ENCODE measurements at places on chromosomes 6 and 20.

GRCh38 chr20:37516811-37517750, 4.0 kb upstream of the NNAT start:
- DNase-seq = no peak

- peak; percentile 16 for DNase-seq
Measured at GRCh38 chr20:38303908-38304379, at the start of gene BPI. Gene BPI, plus strand, starts transcription at chr20:38304156. Its CDS starts 68 bp downstream, at chr20:38304224.

GRCh38 chr6:140043357-140043756, 668.9 kb upstream of the CITED2 start:
- no peak for DNase-seq

DNA sequence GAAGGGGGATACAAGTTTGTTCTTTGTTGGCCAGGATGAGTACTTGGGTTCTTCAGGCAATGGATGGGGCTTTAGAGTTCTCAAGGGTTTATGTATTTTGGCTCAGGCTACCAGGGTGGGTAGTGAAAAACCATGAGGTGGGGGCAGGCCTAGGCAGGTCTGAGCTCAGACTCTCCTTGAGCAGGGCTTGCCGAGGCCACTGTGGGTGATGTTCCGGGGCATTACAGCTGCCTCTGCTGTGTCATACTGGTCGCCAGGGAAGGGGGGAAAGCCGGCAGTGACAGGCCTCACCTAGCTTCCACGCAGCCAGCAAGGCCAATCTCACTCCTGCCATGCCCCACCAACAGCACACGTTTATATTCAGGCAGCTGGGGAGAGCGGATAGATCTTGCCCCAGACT, 79.6 kb downstream of the BCKDHB start:
- DNase-seq = no peak

GRCh38 chr6:5695260-5696245, 311.2 kb downstream of the NRN1 start:
- DNase-seq = no peak

DNA sequence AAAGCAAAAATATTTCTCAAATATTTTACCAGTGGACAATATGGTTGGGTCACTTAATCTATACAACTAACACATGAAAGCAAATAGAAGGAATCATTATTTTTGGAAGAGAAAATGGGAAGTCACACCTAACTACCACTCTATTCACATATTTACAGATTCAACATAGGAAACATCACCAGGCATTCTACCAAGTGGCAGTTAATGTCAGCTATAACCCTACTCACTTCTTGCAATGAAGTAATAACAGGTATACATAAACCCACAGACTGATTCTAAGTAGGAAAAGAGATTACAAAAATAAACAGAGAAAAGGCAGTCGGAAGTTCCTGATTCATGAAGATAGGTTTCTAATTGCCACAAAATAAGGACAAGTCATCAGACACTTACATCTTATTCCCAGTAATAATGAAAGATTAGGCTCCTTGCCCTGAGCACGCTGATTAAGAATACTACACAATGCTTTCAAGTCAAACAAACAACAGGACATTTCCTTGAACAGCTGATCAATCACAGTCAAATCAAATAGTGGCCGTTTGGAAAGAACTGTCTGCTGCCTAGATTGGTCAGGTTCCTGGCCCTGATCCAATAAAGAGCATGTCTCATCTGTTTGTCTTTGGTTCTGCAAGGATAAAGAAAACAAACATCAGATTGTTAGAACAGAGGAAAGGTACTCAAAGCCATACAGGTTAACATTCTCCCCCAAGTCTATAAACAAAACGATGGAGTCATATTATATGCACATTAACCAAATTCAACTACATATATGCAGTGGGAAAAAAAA, 79.2 kb upstream of the PLN start:
- no peak for DNase-seq

Data from stimulated activated naive CD8-positive, alpha-beta T cell treated with anti-CD3 and anti-CD28 coated beads, Interleukin-15, Interleukin-2, amounts not matched to agents 100 U/mL and 50 U/mL, for 24 hours (primary cell).